Ecto neural progenitor cell (in vitro differentiated cells): ENCODE measurements at places on chromosomes 6 and 20.

DNA sequence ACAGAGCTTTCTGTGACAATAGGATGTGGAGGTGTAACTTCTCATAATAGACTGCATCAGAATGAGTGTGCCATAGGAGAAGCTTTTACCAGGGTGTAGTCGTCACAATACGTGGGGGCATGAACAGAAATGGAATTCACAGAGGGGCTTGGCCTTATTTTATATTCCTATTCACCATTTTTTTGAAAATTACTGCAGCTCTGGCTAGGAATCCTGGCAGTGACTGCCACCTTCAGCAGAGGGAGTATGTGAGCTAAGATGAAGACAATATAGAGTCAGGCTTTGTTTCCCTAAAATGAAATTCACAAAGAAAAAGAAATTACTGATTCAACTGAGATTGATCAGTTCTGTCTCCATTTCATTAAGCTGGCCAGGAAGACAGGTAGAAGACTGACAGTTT, 13.9 kb downstream of the TOMM6 start:
- DNase-seq: no peak

DNA sequence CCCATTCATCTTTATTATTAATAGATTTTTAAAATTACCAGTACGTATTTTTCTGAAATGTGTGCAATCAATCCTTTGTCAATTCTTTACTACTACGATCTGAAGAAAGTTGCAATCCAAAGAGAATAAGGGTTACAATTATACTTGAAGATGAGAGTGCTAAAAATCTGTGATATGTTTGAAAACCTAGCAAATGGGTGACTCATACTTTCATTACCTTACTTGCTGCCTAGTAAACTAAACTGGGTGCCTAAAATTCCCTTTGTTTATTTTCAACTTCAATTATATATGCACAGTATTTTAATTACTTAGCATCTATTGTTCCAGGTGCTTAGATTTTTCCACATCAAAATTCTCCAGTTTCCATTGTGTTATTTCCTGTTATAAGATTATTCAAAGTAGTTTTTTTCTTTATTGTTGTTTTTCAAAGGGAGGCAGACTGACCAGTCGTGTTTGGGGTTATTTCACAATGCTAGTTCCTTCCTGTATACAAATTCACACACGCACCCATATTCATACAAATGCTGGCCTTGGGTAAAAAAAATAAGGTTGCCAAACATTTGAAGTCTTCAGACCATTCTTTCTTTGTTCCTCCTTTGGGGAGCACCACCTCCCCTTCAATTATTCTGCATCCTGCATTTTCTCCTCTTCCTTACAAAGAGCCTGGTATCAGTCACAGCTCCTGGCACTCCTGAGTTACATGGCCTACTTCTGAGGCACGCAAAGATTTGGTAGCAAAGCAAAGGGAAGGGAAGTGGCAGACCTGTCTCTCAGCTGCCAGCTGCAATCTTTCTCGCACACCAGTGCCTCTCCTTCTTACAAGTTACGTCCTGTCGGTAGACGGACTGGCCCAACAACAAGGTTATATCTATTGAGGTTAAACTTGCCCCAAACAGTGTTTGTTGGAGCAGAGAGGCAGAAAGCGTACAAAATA, 16.2 kb upstream of the FAM135A start:
- no peak for DNase-seq

GRCh38 chr6:28335040-28335563, 846 bp downstream of the ZSCAN31 start:
- DNase-seq: no peak

DNA sequence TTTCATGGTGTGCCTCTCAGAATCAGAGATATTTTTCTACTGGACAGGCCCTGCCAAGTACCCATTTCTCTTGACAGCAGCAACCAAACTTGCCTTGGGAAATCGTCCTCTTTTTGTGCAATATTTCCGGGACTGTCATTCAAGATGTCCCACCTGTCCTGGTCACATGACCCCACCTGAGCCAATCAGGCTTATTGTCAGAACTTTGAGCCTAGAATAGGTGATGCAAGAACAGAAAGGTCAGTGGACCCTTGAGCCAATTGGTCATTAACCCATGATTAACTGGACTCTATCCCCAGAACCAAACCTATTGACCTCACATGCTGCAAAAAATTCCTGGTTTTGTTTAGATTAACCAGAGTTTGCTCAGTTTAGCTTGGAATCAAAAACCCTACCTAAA, 108.3 kb upstream of the TOP1 start:
- no peak for DNase-seq

DNA sequence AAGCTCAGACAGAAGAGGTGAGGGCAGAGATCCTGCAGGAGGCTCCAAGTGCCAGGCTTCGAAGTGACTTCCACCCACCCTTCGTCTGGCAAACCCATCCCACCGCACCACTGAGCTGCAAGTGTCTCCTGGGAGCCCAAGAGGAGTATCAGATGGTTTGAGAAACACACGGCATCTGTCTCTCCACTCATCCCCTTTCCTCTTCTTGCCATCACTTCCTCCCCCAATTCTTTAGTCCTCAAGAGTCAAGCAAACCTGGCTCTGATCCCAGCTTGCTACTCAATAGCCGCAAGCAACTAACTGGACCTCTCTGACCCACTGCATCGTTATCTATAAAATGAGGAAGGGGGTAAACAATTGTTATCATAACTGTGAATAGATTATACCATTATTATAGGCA, 142.1 kb downstream of the BMP7 start:
- DNase-seq: no peak

- DNase-seq: no peak
Observed at GRCh38 chr6:85360794-85361642, 88.9 kb upstream of the NT5E start.

DNA sequence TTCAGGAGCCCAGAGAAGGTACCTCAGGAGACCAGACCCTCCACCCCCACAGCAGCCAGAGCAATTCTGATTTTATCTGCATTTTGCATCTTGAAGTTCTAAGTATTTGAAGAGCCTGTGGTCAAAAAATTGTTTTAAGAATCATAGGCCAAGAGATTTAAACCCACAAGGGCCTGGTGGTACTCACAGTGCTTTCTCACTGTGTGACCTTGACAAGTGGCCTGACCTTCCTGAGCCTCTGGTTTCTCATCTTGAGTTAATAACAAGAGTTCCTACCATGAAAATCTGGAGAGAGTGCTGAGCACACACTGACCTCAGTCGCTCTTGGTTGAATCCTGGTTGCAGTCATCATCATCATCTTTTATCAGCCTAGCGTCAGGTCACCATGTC, 45.4 kb upstream of the ID1 start:
- DNase-seq: no peak

GRCh38 chr20:34299556-34300255, 3.4 kb downstream of the AHCY start:
- no peak for DNase-seq

GRCh38 chr6:34701199-34701598, 4.6 kb upstream of the ILRUN start:
- no peak for DNase-seq

- DNase-seq: no peak
Observed at GRCh38 chr20:60137657-60138245, 179.5 kb downstream of the CDH26 start.
